CD4-positive, alpha-beta T cell treated with Interleukin-4 for 4 hours (primary cell): ENCODE measurements at places on chromosomes 4 and X.

GRCh38 chr4:185304541-185304940 lies 91.2 kb downstream of the LRP2BP start:
- DNase-seq, result no peak

GRCh38 chrX:41189156-41189555 lies 103.9 kb downstream of the USP9X start:
- no peak for DNase-seq

DNA sequence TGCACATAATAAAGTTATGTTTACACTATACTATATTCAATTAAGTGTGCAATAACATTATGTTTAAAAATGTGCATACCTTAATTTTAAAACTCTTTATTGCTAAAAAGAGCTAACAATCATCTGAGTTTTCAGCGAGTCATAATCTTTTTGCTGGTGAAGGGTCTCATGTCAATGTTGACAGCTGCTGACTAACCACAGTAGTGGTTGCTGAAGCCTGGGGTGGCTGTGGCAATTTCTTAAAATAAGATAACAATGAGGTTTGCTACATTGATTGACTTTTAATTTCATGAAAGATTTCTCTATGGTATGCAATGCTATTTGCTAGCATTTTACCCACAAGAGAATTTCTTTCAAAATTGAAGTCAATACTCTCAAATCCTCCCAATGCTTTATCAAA lies 58.6 kb downstream of the C4orf46 start:
- no peak for DNase-seq

- no peak for DNase-seq
These were observed 564.7 kb upstream of the ACTRT1 start for GRCh38 chrX:128616933-128617332.

GRCh38 chrX:37763400-37763799 lies 16.5 kb upstream of the CYBB start:
- DNase-seq, result no peak

GRCh38 chr4:113050371-113050755 lies 910 bp downstream of the ANK2 start:
- no peak for DNase-seq

DNA sequence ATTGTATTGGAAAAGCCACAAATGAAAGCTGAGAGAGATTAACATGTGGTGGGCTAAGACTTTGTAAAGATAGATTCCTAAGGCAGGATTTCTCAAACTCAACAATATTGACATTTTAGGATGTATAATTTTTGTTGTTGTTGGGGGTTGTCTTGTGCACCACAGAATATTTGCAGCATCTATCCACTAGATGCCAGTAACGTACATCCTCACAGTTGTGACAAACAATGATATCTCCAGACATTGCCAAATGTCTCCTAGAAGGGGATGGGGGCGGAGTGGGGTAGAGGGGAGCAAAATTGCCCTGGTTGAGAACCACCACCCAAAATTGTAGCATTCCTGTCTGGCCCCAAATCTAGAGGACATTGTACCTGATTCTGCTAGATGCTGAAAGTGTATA lies 14.7 kb upstream of the CBR4 start:
- DNase-seq, result peak; percentile 5

DNA sequence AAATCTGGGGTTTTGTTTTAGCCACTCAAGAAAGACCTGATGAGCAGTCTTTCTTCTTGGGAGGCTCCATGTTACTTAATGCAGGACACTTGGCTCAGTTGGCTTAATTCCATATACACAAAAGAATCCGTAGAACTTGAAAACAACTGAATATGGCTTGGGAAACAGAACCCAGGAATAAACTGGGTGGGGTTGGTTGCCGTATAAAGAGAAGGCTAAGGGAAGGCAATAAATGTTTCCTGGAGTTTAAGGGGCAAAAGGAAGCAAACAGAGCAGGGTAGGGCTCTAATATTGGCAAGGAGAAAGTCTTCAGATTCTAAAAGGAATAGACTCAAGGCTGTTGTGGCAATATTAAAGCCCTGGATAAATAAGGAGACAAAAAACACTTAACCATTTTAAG lies 8.4 kb downstream of the TNMD start:
- no peak for DNase-seq

DNA sequence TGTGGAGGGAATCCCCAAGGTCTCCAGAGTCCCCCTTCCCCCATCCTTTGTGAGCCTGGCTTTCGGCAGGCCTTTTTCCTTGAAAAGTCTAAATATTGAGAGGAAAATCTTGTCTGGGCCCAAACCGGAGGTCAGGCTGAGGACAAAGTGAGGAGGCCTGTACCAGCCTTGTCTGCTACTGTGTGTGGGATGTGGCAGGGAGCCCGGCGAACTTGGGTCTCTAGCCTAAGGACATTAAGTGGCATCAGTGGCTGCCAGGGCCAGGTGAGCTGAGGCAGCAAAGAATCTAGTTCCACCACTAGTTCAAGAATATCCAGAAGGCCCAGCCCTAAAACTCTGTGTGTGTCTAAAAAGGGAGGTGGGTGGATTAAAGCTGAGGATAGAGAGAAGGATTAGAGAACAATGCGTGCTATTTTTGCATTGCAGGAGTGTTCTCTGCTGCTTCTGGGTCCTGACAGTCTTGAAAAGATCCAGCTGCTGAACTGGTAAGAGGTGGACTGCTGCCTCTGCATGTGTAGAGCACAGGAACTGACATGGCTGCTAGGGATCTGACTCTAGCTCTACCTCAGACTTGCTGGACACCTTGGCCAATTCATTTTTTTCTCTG lies 1.2 kb upstream of the AMER1 start:
- DNase-seq, result no peak
